Activated T-cell treated with anti-CD3 and anti-CD28 coated beads, Interleukin-2, amount 50 U/mL, for 1 hour (primary cell): ENCODE measurements at places on chromosomes 7 and 10.

DNA sequence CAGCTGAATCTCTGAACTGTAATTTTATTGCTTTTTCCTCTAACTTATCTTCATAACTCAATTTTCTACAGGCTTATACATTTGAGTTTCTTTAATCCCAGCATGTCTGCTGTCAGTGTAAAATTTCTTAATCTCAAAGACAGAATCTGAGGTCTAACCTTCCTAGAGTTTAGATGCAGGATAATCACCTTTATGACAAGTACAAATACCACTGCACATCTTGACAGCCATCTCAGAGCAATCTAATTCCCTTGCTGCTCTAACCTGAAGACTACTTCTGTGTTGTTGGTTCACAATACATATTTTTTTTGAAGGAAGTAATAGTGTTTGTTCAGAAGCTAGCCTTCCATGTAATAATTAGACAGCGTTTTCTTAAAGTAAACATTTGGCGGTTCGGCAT is 424.2 kb upstream of the ZWINT start:
- DNase-seq = no peak

DNA sequence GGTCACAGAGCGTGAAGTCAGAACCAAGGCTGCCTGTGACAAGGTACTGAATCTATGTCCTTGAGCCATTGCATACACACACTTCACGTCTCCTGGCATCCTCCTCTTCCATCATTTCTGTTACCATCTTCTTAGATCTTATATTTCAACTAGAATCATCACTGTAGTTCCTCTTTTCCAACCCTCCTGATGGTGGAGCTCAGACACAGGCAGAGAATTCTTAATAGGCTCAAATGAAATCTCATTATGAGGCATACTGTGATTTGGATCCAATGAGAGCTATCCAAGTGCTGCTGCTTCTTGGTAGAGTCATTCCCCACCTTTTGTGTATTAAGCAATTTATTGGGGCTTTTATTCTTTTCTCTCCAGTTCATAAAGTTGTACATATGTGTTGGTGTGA is 113.2 kb downstream of the CALCR start:
- DNase-seq = no peak

GRCh38 chr7:2198206-2198605 is 34.5 kb downstream of the MAD1L1 start:
- no peak for DNase-seq

DNA sequence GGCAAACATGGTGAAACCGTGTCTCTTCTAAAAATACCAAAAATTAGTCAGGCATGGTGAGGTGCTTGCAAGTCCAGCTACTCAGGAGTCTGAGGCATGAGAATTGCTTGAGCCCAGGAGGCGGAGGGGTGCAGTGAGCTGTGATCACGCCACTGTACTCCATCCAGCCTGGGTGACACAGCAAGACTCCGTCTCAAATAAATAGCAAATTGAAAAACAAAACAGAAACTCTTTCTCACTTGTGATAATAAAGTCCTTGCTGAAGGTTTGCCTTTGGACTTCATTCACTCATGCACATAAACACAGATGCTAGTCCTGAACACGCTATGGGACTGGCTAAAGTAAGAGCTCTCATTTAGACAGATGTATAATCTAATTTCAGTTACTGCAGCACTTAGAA is 37.6 kb downstream of the ANK3 start:
- DNase-seq = no peak

DNA sequence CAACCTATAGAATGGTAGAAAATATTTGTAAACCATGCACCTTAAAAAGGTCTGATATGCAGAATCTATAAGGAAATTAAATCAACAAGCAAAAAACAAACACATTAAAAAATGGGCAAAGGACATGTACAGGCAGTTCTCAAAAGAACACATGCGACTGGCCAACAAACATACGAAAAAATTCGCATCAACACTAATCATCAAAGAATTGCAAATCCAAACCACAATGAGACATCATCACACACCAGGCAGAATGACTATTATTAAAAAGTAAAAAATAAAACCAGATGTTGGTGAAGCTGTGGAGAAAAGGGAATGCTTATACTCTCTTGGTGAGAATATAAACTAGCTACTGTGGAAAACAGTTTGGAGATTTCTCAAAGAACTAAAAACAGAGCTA is 33.2 kb downstream of the TMEM229A start:
- DNase-seq = no peak

DNA sequence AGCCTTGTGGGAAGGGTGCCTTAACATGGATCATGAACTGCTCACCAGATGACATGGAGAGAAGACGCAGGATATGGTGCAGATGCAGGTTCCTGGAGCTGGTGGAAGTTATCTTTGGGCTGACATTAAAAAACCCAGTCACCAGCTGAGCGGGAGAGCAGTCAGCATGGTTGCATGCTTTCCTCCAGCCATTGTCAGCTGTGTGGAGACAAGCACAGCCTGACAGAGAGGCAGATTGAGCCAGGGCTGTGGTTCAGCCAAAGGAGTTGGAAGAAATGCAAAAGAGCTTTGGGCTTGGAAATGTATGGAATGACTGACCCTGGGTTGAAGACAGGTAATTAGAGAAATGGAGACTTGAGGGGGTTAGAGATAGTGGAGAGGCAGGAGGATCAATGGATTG is 79.7 kb downstream of the CPVL start:
- DNase-seq = no peak

DNA sequence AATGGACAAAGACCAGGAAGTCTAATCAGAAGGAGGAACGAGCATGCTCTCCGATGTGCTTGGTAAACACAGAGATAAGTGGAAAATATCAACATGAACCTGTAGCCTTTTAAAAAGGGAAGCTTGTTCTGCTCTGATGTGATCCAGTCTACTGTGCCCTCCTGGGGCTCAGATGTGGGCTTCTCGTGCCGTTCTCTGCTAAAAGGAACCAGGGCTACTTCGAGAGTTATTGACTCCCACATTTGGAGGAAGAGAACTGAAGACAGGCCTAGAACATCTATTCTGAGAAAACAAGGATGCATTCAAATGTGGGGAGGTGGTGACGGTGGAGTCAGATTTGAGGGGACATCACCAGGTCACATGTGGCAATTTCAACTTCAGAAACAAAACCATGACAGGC is 325.4 kb downstream of the GLRX3 start:
- no peak for DNase-seq

DNA sequence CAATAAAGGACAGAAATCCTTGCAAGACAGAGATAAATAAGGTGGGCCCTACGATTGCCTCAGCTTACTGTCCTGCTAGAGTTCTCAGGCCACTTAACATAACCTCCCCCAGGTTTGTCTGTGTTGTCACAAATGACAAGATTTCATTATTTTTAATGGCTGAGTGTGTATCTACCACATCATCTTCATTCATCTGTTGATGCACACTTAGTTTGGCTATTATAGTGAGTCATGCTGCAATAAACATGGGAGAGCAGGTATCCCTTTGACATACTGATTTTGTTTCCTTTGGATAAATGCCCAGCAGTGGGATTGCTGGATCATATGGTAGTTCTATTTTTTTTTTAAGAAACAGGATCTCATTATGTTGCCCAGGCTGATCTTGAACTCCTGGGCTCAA is 60.6 kb downstream of the PRTFDC1 start:
- DNase-seq = no peak
